ENCODE measurements at places on chromosomes 4 and X.
A peak's percentile ranks its signal among the peaks of the same experiment; 100 is the strongest.

DNA sequence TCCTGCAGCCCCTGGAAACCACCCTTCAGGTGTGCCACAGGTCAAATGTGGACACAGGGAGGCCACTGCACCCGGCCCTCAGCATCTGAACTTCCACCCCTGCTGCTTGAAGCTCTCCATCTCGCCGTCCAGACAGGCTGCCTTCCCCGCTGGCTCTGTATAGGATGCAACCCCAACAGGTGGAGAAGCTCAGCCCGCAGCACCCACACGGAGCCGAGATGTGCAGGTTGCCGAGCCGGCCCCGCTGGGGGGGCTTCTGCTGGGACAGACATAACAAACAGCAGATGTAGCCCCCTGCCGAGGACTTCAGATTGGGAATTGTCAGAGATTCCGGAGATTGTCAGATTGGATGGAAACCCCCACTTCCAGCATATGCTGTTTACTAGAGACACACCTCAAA, 20.5 kb downstream of the TMEM187 start:
- DNase-seq, result no peak

DNA sequence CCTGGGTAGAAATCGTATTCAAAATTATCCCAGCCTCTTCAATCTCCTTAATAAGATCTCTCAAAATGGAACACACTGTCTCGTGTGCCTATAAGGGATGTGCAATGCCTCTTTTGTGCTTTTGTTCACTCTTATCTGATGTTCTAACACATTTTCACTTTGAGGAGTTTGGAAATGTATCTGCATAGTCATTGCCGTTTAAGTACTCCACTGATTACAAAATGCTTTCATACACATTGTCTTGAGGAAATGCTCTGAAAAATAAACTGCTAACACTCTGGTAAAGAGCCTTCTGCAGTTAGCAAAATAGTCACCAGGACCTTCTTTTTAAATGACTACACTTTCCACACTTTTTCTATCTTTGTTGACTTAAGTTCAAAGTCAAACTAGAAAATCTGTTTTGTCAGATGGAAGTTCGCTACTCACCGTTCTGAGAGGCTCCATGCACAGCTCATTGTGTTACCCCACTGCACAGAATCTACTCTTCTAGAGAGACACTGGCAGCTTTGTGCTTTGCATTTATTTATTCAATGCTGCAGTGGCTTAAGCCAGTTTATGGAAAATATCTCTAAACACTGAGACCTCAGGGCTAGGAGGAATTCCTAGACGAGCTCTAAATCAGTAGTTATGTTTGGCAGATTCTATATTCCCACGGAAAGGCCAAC, 159.0 kb downstream of the CHIC2 start:
- no peak for DNase-seq

GRCh38 chr4:10576236-10576635, 108.3 kb downstream of the CLNK start:
- DNase-seq, result no peak

DNA sequence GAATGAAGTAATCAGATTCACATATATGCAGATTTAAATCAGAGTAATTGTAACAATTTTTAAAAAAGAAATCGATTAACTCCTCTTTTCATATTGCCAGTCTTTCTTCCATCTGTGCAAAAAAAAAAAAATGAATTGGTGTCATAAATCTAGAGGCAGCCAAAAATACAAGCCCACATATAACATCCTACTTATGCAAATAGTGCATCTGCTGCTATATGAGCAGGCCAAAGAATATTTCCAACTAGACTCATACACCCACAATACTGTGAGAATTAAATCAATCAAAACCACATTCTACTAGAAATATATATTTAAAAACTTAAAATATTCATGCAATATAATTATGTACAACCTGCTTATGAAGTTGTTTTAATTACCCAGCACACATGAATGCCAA, 298.1 kb upstream of the TRAM1L1 start:
- DNase-seq, result no peak

DNA sequence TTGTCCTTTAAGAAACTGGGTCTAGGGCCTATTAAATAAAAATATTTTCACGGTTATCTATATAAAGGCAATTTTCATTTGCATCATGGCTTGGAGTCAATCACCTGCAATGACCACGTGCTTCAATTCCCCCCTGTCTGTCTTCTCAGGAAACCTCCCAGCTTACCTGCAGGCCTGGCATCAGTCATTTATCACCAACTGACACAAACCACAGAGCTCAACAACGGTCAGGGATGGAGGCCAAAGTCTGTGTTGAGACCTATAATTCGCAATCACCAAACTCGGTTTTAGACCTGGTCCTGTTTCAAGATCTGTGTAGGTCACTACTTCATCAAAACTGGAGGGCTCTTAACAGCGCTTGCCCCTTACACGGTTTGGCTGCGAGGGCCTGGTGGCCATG, 1.9 kb downstream of the SLC9A7 start:
- no peak for DNase-seq

- DNase-seq, result no peak
These were observed 50.9 kb downstream of the ABCG2 start for GRCh38 chr4:88107406-88108107.

GRCh38 chr4:23276076-23276475, 583.3 kb downstream of the GBA3 start:
- DNase-seq, result no peak

DNA sequence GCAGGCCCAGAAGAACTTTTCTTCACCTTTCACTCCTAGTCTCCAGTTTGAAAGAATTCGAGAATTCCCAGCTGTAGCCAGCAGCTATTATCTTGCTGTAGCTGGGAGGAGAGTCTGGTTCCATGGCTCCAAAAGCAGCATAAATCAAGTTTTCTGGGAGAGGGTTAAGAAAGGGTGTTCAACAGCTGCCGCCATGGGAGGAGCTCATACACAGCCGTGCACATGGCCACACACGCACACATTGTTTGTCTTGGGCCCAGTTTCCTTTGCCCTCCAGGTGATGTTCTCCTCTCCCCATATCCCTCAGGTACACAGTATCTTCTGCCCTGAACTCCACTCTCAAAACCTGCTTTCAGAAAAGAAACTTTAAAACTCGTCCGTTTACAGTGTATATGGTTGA, 4.1 kb upstream of the GPC3 start:
- no peak for DNase-seq

- DNase-seq, result no peak
These were observed 169.7 kb downstream of the TMEM47 start for GRCh38 chrX:34487364-34487763.

DNA sequence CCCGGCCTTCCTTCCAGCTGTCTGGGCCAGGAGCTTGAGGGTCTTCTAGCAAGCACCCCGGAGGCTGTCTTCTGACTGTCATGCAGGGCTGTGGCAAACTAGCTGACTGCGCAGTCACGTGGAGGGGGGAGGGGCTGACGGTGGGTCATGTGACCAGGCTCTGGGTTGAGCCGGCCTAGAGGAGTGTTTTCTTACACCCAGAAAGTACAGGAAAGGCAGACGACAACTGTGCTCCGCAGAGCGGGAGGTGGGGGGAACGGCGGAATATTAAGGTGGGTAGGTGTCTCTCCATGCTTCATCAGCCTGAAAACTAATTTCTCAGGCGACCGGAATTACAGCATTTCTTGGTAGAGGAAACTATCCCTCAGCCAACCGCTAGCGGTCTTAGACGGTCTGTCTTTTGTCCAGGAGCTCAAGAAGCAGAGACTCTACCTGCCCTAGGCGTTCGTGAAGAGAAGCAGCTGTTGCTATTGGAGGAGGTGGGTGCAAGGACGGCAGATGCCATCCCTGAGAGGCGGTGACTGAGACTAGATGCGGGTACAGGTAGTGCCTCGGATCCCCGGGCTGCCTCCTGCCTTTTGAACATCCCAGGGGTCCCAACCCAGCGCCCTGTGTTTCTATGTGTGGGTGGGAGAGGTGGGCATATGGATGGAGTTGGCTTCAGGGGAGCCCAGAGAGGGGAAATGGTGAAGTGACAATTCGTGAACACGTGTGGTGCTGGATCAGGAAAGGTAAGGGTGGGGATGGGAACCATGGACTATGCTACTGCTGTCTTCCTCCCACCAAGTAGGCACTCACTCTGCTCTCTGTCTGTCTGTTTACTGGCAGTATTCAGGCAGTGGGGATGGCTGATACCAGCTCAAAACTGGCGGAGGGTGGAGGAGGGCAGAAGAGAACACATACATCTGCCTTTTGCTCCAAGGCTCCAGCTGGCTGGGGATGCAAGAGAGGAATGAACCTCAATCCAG, 8.8 kb downstream of the GPRASP1 start:
- DNase-seq, result peak; percentile 26

- no peak for DNase-seq
These were observed 14.1 kb downstream of the DKC1 start for GRCh38 chrX:154776753-154777152.
